ENCODE measurements at places on chromosomes 13 and 19.
A peak's percentile ranks its signal among the peaks of the same experiment; 100 is the strongest.

GRCh38 chr19:47520343-47520806 lies 5.5 kb upstream of the NAPA start:
- H3K36me3 ChIP-seq: no peaks in the 10 kb centered on the region
- H3K27me3 ChIP-seq: no peaks in the 10 kb centered on the region
- DNase-seq: no peak
- peaks cover 42% of the 10 kb centered on the region for H3K4me1 ChIP-seq
- no peak overlapping the region for H3K27ac ChIP-seq

DNA sequence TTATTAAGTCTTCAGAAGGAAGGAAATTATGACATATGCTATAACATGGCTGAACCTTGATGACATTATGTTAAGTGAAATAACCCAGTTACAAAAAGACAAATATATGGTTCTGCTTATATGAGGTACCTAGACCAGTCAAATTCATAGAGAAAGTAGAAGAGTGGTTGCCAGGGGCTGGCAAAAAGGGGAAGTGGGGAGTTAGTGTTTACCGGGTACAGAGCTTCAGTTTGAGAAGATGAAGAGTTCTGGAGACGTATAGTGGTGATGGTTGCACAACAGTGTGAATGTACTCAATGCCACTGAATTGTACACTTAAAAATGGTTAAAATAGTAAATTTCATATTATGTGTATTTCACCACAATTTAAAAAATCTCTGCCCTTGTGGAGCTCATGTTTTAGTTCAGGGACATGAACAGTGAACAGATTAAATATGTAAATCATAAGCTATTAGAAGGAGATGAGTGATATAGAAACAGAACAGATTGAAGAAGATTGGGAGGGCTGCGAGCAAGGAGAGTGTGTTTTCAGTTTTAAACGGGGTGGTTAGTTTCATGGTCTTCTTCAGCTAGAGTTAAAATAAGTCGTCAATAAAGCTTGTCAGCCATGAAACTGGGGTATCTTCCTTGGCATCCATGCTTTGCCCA lies 355.2 kb downstream of the KCNRG start:
- H3K27me3 ChIP-seq: no peaks in the 10 kb centered on the region
- no peak overlapping the region for H3K27ac ChIP-seq
- no peak overlapping the region for H3K4me3 ChIP-seq
- no peaks in the 10 kb centered on the region for H3K36me3 ChIP-seq
- H3K4me1 ChIP-seq: no peaks in the 10 kb centered on the region

GRCh38 chr13:46686171-46686570 lies 110.8 kb downstream of the ESD start:
- peaks cover 8% of the 10 kb centered on the region for H3K36me3 ChIP-seq
- H3K27me3 ChIP-seq: no peaks in the 10 kb centered on the region
- H3K4me3 ChIP-seq: no peak overlapping the region

DNA sequence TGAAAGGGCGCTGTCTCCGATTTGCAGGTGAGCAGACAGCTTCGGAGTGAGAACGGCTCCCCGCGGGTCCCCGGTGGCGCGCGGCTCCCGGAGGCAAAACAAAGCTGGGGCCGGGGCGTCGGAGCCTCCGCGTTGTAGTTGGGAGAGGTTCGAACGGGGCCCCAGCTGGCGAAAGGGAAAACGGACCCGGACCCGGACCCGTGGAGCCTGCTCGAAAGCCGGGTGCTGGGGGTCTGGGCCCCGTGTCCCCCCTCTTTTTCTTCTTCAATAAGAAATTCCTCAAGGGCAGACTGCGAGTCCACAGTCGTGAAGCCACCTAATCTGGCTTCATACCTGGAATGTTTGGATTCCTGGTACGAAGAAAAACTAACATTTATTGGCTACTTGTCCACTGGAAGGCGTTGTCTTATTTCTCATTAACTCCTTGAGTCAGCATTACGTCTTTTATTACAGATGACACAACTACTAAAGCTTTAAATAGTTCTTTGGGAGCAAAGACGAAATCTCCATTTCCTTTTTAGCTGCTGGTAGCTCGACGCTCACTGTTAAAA lies 632 bp upstream of the MTIF3 start:
- peak; percentile 42 for DNase-seq
- H3K36me3 ChIP-seq: no peaks in the 10 kb centered on the region
- peak overlapping the region; percentile 88 for H3K4me3 ChIP-seq

DNA sequence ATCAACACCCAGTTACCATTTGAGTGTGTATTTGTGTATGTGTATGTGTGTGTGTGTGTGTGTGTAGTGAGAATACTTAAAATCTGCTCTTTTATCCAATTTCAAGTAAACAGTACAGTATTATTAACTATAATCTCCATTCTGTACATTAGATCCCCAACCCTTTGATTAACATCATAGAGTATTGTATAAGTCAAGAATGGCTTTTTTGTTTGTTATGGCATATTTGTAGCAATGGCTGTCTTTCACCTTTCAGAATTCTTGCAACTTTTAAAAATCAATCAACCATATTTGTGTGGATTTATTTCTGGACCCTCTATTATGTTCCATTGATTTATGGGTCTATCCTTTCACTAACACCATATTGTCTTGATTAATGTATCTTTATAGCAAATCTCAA lies 779.3 kb upstream of the MIR17HG start:
- no peaks in the 10 kb centered on the region for H3K27me3 ChIP-seq
- no peak overlapping the region for H3K27ac ChIP-seq
- no peaks in the 10 kb centered on the region for H3K36me3 ChIP-seq

Measured in left ventricle myocardium inferior (tissue), 1 donor.